ENCODE measurements at places on chromosomes 12 and 14. TPM values are rescaled to one million over a fixed set of nuclear protein-coding genes. Genes with fewer than 3 reads are reported as not detected.

KRT2 gene
- total RNA-seq = not detected

SALL2 gene
- total RNA-seq = 5.2 TPM

DNA sequence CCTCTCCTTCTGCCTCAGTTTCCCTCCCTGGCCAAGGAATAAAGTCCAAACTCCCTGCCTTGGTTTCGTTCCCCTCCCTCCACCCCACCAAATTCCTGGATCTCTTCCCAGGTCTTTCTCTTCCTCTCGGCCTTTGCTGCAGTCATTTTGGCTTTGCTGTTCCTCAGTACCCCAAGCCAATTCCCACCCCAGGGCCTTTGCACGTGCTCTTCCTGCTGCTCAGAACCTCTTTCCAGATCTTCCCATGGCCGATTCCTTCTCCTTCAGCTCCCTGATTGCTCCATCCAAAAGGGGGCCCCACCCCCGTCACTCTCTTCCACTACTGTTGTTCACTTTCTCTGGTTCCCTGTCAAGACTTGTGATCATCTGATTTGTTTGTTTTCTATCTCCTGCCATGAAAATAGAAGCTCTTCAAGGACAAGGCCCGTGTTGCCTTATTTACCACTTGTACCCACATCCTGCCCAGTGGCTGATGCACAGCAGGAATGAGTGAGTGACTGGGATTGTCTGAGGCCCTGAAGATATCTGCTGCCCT is 3.1 kb downstream of the HNF1A start:
- no peak for DNase-seq

DNA sequence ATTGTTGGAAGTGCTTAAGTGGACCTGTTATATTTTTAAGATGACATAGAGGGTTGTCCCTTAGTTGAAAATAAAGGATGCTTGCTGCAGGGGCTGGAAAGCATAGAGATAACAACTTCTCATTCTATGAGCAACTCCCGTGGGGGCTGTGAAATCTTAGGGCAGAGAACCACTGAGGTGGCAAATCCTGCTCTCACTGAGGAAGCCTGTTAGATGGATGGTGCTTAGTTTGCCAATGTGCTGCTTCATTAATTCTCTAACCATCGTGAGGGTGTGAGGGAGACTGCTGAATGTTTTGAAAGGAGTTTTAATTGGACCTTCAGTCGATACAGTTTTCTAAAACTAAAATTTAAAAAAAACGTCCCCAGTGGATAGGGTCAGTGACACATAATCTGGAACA is 46.5 kb downstream of the PTPRO start:
- DNase-seq = no peak

GRCh38 chr12:47986832-47987231 is 17.4 kb downstream of the COL2A1 start:
- no peak for DNase-seq

GRCh38 chr12:45852508-45852907 is 123.0 kb downstream of the ARID2 start:
- DNase-seq = no peak

All from activated naive CD8-positive, alpha-beta T cell treated with anti-CD3 and anti-CD28 coated beads for 36 hours (primary cell).